ENCODE measurements at places on chromosomes 3 and 15.

GRCh38 chr3:5466717-5467116 lies 279.2 kb downstream of the EDEM1 start:
- DNase-seq: no peak

DNA sequence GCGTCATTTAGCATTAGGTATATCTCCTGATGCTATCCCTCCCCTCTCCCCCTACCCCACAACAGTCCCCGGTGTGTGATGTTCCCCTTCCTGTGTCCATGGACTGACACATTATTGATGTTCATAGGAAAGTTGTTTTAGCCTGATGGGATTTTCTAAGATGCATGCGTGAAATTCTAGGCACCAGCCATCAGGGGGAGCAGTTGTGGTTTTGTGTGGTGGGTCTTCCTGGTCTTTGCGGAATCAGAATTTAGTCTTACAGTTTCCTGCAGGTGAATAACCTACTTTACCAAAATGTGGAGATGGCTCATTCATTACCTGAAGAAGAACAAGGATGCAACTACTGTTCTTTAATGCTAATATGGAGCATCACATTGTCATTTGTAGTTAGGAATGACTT lies 455.0 kb upstream of the THBS1 start:
- DNase-seq: no peak

GRCh38 chr3:18246336-18247060 lies 178.6 kb downstream of the SATB1 start:
- no peak for DNase-seq

GRCh38 chr3:153640689-153641665 lies 479.0 kb downstream of the RAP2B start:
- no peak for DNase-seq

DNA sequence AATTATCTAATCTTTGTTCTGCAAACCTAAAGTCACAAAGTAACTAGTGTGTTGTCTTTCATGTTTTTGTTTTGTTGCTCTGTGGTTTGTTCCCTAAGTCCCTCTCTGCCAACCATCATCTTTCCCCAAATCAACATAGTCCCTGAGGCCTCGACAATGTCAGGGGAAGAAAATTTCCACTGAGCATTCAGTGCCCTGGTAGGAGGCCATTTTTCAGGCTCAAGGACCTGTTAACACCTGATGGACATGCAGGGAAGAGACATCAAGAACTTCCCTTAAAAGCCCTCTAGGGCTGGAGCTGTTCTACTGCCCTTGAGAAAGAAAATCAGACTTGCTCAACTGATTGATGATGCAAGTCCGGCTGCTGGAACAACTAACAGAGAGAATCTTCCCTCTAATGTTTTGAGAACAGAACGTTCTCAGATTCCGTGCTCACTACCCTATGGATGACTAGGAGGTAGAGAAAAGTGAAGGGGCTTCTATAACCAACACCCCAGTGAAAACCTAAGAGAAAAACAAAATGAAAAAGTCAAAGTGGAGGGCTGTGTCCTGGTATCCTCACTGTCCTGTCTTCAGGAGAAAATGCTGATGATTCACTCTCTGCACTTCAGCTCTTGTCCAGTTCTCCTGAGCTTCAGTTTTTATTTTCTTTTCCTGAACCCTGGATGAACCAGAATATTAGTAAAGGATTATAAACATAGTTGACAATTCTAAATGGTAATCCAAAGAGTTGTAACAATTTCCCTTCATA lies 373.1 kb downstream of the FOXP1 start:
- DNase-seq: peak; percentile 77
